Testis (tissue), 5 donors: ENCODE measurements at places on chromosomes 5 and 9. TPM values are rescaled to one million over a fixed set of nuclear protein-coding genes. Genes with fewer than 3 reads are reported as not detected.

FOXD1 gene
- polyA plus RNA-seq: 9.1 TPM

HSPB3 gene
- 2.8 TPM for polyA plus RNA-seq

NUTM2G gene
- 2.7 TPM for polyA plus RNA-seq

PCDHB2 gene
- 6.6 TPM for polyA plus RNA-seq

TCOF1 gene
- polyA plus RNA-seq: 22.9 TPM

THOC3 gene
- 90.5 TPM for polyA plus RNA-seq

ISL1 gene
- polyA plus RNA-seq: 2.4 TPM

SPACA9 gene
- 179 TPM for polyA plus RNA-seq

IFNA21 gene
- not detected for polyA plus RNA-seq

PCDHGA12 gene
- 2.7 TPM for polyA plus RNA-seq

SELENOP gene
- 156 TPM for polyA plus RNA-seq

GARNL3 gene
- polyA plus RNA-seq: 12.9 TPM

IRX4 gene
- polyA plus RNA-seq: 0.32 TPM

BHMT2 gene
- polyA plus RNA-seq: 10.1 TPM

TAS2R1 gene
- 1.1 TPM for polyA plus RNA-seq

AK1 gene
- polyA plus RNA-seq: 154 TPM

ANKRD18A gene
- polyA plus RNA-seq: 14.2 TPM

FBN2 gene
- 22.4 TPM for polyA plus RNA-seq

GLDC gene
- polyA plus RNA-seq: 12.2 TPM

HTR4 gene
- 0.17 TPM for polyA plus RNA-seq

HBEGF gene
- polyA plus RNA-seq: 8.2 TPM

SPARC gene
- 3,080 TPM for polyA plus RNA-seq

KIF24 gene
- 34.7 TPM for polyA plus RNA-seq

ZNF883 gene
- 2.8 TPM for polyA plus RNA-seq

DBH gene
- polyA plus RNA-seq: not detected

IGIP gene
- 7.1 TPM for polyA plus RNA-seq

PFN3 gene
- polyA plus RNA-seq: 7.4 TPM

WDR38 gene
- 11.8 TPM for polyA plus RNA-seq

ADAMTSL1 gene
- polyA plus RNA-seq: 4.7 TPM

FOXD4L4 gene
- polyA plus RNA-seq: not detected

CHD1 gene
- polyA plus RNA-seq: 23.7 TPM

PCDHB10 gene
- polyA plus RNA-seq: 1.5 TPM

ARID3C gene
- polyA plus RNA-seq: 0.45 TPM

STK10 gene
- 48.8 TPM for polyA plus RNA-seq

TRIM36 gene
- 384 TPM for polyA plus RNA-seq

LCN1 gene
- 2.7 TPM for polyA plus RNA-seq

MUSK gene
- polyA plus RNA-seq: 2.8 TPM

PCDHGB6 gene
- 2.1 TPM for polyA plus RNA-seq

TAF11L6 gene
- polyA plus RNA-seq: not detected

ZNF618 gene
- polyA plus RNA-seq: 6.8 TPM

POLE3 gene
- 87.3 TPM for polyA plus RNA-seq

GLRA1 gene
- not detected for polyA plus RNA-seq

GDA gene
- 2.1 TPM for polyA plus RNA-seq

TEX53 gene
- polyA plus RNA-seq: 68.8 TPM

TRIP13 gene
- 71.6 TPM for polyA plus RNA-seq

HMMR gene
- 14.5 TPM for polyA plus RNA-seq

LHX6 gene
- polyA plus RNA-seq: 8.8 TPM

RACK1 gene
- polyA plus RNA-seq: 1,149 TPM

FOXD4L3 gene
- polyA plus RNA-seq: 0.18 TPM

BARHL1 gene
- polyA plus RNA-seq: 0.13 TPM

CSF1R gene
- 25.4 TPM for polyA plus RNA-seq

NME5 gene
- polyA plus RNA-seq: 129 TPM

LCN9 gene
- not detected for polyA plus RNA-seq

HTR1A gene
- polyA plus RNA-seq: not detected

SLC46A2 gene
- polyA plus RNA-seq: 1.9 TPM

APBA1 gene
- 11.9 TPM for polyA plus RNA-seq

CDC20B gene
- 2.8 TPM for polyA plus RNA-seq

IFT74 gene
- polyA plus RNA-seq: 20.7 TPM
